ENCODE measurements at places on chromosomes 7 and 10. TPM values are rescaled to one million over a fixed set of nuclear protein-coding genes. Genes with fewer than 3 reads are reported as not detected.

TRIM50 gene
- not detected for total RNA-seq

- DNase-seq = no peak
Observed at GRCh38 chr10:77299320-77299719, 338.3 kb downstream of the KCNMA1 start.

- no peak for DNase-seq
Observed at GRCh38 chr10:72278668-72279393, 5.1 kb downstream of the DDIT4 start.

GRCh38 chr7:96253441-96253840 is 68.5 kb downstream of the SLC25A13 start:
- DNase-seq = no peak

DNA sequence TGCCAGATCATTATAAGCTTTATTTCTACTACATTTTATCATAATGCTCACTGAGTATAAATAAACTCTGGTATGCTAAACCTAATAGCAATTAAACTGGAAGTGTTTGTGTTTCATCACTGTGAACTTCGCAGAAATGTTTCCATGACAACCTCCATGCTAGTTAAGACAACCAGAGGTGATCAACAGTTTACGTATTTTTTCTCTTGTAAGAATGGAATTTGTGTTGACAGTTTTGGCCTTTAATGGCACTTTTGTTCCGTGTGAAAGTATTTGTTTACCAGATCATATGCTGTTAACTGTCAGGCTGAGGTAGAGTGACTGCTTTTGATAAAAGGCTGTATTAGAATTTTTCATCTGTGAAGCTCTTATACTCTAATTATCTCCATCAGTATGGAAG is 212.1 kb upstream of the PPP1R3A start:
- peak; percentile 8 for DNase-seq

All from fibroblast of lung (primary cell).